Stimulated activated CD8-positive, alpha-beta memory T cell treated with anti-CD3 and anti-CD28 coated beads, Interleukin-7, amount 100 ng/mL, for 1 hour (primary cell): ENCODE measurements at places on chromosomes 4 and X.

DNA sequence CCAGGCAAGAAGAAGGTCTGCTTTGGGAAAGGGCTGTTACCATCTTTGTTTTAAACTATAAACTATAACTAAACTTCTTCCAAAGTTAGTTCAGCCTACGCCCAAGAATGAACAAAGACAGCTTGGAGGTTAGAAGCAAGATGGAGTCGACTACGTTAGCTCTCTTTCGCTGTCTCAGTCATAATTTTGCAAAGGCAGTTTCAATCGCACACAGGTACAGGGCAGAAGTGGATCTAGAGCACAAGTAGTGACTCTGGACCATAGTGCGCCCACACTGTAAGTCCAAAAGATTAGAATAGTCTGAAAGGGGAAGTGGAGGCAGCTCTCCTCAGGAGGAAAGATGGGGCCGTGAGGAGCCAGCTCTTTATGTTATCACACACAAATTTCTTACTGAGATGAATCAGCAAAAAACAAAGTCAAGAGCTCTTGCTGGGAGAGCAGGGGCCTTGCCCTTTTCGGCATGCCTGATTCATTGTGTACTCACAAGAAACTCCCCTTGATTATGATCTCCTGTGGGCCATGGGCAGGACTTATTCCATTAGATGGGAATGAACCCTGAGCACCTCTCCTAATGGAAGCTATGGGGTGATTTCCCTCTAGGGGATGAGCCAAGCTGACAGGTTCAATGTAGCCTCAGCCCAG, 58.6 kb downstream of the FUNDC1 start:
- DNase-seq, result no peak

DNA sequence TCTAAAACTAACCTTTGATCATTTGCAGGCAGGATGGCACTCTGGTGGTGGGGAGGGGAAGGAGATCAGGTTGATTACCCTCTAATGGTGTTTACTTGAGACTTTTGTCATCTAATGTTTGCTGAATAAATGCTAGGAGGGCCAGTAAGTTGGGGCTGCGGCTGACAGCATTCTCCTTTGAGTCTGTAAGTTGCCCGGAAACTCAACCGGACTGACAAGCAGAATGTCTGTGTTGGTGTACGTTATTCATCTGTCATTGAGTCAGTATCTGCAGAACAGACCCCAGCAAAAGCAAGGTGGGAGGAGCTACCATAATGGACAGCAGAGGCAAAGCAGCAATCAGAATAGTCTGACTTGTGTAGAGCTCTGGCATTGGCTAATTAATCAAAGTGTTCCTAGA, 1210.6 kb upstream of the PABPC4L start:
- DNase-seq, result no peak

- no peak for DNase-seq
Measured at GRCh38 chr4:147863808-147864472, 132.1 kb downstream of the ARHGAP10 start.

GRCh38 chr4:95547715-95548471, 880 bp downstream of the UNC5C start:
- DNase-seq, result no peak

- no peak for DNase-seq
Measured at GRCh38 chr4:158817562-158818296, 48.9 kb downstream of the FNIP2 start.

GRCh38 chrX:85561231-85561630, 181.8 kb upstream of the POF1B start:
- DNase-seq, result no peak

DNA sequence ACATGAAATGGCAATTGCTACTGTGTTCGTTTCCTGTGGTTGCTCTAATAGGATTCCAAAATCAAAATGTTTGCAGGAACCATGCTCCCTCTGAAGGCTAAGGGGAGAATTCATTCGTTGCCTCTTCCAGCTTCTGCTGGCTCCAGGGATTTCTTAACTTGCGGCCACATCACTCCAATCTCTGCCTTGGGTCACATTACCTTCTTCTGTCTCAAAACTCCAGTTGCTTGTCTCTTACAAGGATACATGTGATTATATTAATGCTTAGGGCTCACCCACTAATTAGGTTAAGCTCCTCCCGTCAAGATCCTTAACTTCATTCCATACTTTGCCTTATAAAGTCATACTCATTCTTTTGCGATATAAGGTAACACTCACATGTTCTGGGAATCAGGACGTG, 208.4 kb downstream of the RBM46 start:
- no peak for DNase-seq

- peak; percentile 59 for DNase-seq
Measured at GRCh38 chrX:20252381-20253231, 14.1 kb downstream of the RPS6KA3 start.

DNA sequence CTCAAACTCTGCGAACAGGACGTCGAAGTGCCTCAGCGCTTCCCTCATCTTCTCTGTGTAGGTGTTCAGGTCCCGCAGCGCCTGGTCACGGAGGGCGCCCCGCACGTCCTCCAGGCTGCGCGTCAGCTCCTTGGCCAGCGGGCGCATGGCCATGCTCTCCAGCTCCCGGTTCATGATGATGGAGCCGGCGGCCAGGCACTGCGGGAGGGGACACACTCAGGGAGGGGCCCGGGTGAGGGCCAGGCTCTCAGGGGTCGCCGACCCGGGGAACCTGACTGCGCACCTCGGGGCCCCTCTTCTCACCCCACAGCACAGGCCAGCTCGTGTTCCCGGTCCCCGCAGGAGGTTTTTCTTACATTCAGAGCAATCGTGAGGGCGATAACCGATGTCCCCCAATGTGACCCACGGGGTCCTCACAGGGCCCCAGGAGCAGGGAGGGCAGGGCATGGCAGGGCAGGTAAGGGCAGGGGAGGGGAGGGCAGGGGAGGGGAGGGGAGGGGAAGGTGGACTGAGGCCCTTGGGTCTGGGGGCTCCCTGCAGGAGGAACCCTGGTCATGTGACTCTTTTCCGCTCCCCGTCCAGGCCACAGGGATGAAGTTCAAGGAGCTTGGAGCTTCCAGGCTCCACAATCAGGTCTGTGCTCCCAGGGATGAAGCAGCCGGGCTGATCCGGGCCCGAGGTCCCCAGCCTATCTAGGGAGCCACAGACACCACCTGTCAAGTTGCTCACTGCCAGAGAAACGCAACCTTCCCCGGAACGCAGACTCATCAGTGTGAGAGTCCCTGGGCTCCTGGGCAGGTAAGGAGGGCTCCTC, 77.8 kb upstream of the MXD4 start:
- no peak for DNase-seq

GRCh38 chr4:86338989-86339388, 20.9 kb downstream of the MAPK10 start:
- no peak for DNase-seq

- DNase-seq, result no peak
Measured at GRCh38 chr4:78414116-78414515, 137.5 kb upstream of the ANXA3 start.

- no peak for DNase-seq
Measured at GRCh38 chr4:2587213-2587823, 50.9 kb downstream of the FAM193A start.

GRCh38 chr4:125389713-125390112, 75.0 kb downstream of the FAT4 start:
- no peak for DNase-seq

DNA sequence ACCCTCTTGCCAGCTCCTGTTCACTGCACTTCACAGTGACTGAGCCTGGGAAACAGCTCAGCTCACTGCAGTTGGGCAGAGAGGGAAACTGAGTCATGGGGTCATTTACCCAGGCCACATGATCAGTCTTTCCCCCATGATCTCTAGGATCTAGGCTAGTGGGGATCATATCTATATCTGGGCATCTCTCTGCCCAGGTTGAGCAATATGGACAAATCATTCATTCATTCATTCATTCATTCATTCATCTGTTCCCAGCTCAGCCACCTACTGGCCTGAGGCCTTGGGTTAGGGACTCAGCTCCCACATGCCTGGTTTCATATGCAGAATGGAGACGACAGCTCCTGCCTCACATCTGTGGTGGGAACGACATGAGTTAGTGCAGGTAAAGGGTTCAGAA, 45.3 kb upstream of the HMX1 start:
- no peak for DNase-seq

GRCh38 chrX:32280921-32281320, 930.4 kb downstream of the DMD start:
- DNase-seq, result no peak

DNA sequence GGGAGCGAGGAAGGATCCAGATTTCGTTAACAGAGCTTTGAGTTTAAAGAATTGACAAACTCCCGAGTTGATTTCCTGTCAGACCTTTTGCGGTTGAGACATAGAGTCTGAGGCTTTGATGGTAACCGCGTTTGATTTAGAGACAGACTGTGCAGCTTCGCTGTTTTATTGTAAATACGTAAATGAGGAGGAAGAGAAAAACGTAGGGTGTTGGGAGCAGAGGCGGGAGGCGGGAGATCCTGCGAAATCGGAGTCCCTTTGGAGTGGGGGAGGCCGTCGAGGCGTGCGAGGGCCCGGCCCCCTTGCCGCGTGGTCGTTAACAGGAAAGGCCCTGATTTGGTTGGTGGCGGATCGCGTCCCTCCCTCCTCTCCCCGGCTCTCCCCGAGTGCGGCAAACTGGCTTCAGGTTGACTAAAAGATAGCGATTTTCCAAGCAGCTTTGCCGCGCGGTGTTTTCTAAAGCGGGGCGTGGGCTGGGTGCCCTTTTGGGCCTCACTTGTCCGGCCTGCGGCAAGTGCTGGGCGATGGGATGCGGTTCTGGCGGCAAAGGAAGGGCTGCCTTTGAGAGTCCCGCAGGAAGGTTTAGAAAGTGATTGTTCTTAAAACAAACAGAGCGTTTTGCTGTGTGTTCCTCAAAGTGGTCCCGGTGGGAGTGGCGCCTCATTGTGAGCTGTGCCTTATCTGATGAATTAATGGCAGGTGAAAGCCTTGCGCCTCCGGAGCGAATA, 857 bp downstream of the SCML1 start:
- no peak for DNase-seq

DNA sequence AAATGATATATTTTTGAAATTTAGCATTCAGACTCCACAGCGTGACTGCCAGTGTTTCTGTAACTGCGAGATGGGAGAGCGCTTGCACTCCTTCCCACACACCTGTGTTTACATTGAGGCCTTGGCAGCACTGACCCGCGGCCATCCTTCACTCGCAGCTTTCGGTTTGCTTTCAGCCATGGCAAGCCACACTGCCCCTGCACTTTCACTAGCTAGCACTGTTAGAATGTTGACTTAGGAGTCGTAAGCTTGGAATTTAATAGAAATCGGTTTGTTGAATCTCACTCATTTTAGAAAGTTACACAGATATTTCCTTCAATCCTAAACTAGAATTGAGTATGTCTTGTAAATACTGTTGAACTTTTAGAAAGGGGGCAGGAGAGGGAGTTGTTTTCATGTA, 136.2 kb downstream of the CFAP299 start:
- no peak for DNase-seq

GRCh38 chr4:158006990-158007389, 165.8 kb downstream of the GASK1B start:
- DNase-seq, result no peak

DNA sequence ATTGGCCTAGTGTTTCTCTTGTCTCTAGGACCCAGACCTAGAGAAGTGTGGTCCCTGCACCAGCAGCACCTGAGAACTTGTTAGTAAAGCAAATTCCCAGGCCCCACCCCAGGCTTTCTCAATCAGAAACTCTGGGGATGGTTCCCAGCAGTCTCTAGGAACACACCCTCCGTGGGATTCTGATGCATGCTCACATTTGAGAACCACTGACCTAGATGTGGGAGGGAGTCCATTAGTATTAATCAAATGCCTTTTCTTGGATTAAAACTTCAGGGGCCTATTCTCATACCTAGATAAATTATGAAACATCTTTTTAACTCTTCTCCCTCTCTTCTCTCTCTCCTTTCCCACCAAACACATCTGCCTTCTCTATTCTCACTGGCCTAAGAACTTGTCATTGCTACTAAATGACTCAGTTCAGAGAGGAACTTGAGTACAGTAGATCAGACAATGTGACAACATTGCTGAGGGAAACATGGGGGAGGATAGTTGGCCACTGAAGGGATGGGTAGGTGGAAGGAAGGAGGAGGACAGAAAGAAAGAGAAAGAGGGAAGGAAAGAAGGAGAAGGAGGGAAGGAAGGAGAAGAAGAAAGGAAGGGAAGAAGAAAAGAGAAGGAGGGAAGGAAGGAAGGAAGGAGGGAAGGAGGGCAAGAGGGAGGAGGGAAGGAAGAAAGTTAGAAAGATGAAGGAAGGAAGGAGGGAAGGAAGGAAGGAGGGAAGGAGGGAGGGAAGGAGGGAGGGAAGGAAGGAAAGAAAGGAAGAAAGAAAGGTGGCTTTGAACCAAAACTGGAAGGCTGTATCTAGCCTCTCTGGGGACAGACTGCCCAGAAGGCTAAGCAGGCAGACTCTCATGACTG, 132.7 kb upstream of the MAP3K15 start:
- no peak for DNase-seq

- no peak for DNase-seq
Measured at GRCh38 chr4:127993151-127993550, 27.9 kb downstream of the ABHD18 start.

DNA sequence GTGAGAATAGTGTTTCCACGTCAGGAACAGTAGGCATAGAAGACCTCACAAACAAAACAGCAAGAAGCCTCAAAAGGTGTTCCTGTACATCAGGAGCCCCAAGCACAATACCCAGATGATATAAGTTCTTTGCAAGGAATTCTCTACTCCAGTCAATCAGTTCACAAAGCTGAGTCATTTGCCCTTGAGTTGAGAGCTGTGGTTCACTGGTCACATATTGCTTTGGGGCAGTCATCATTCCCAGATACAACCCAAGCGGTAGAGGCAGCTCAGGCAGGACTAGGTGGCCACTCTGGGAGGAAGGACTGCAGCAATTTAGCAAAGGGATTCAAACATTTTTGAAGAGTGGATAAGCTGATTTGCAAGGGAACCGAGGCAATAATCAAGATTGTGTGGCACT, 551.5 kb upstream of the ZFP42 start:
- no peak for DNase-seq

DNA sequence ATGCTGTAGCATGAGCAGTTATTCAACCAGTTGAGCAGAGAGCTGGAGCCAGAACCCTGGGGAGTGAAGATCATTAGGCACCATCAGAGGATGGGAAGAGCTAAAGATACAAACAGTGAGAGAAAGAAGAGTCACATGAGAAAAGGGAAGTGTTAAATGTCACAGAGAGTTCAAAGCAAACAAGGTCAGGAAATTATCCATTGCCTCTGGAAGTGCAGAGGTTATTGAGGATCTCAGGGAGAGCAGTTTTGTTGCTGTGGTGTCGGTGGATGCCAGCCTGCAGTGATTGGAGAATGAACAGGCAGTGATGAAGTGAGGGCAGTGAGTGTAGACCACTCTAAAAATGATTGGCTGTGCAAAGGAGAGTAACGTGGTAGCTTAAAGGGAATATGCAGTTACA, 17.7 kb downstream of the SPARCL1 start:
- DNase-seq, result no peak

DNA sequence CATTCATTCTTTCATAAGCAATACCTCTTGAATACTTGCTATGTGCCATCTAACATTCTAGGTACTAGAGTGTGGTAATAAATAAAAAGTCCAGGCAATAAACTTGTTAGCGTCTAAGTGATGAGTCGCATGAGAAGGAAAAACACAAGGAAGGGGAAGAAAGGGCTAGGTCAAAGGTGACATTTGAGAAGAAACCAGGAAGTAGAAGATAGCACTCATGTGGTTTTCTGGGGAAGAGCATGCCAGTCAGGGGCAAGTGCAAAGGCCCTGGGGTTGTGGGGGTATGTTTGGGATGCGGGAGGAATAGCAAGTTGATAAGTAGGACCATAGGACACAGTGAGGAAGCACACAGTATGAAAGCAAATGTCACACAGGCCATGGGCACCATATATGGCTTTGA, 157.0 kb downstream of the TSPAN5 start:
- DNase-seq, result no peak

- no peak for DNase-seq
Measured at GRCh38 chrX:109464231-109464630, 17.7 kb downstream of the GUCY2F start.
